ENCODE measurements at places on chromosomes 12 and 14.

DNA sequence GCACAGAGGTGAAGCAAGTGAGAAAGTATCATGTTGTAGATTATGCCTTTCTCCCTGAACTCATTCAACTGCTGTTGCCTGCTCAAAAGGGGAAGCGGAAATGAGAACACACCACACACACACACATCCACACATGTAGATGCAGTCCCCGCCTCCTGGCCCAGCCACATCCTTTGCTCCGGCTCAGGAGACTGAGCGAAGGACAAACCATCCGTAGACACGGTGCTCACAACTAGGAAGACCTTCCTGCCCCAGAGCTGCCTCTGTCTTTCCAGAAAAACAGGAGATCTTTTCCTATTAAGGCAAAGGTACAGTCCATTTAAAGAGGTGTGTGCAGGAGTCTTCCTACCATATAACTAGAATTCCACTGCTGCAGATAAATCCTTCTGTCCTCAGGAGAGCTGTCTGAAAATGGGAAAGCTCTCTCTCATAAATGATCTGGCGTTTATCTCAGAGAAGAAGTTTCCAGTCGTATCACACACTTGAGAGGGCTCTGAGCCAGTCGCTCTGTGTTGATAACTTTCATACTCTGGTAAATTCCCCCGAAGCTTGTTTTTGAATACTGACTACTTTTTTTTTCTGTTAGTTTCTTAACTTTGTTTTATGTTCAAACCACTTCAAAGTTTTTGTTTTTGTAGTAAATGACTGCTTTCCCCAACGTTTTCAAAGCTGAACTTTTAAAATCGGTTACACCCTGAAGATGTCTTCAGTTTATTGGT lies at the start of gene TESPA1:
TSS of gene TESPA1 (minus strand) at position 105 of the 719 bp plus-strand sequence. CDS start 10,200 bp downstream, outside the sequence.
- peak; percentile 55 for DNase-seq

- no peak for DNase-seq
Measured at GRCh38 chr14:76274324-76274723, 101.6 kb upstream of the ESRRB start.

GRCh38 chr14:51283402-51284085 lies 43.5 kb downstream of the TMX1 start:
- no peak for DNase-seq

DNA sequence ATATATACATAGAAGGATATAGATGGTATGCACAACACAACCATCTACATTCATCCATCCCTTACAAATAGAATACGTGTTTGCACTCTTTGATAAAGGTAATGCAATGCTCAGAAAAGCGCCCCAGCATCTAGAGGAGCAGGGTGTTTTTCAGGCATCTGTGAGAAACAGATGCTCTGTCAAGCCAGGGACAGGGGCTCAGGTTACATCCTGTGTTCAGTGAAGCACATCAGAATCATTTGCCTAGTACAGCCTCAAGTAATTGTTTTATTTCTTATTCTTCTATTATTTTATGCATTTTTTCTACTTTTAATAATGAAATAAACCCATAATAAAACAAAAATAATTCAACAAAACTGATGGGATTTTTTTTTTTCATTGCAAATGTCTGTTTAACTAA lies 50.5 kb upstream of the HIF1A start:
- DNase-seq: no peak

GRCh38 chr12:89230376-89231315 lies 121.7 kb downstream of the DUSP6 start:
- DNase-seq: no peak

GRCh38 chr12:92408072-92408900 lies 262.6 kb upstream of the BTG1 start:
- DNase-seq: no peak

DNA sequence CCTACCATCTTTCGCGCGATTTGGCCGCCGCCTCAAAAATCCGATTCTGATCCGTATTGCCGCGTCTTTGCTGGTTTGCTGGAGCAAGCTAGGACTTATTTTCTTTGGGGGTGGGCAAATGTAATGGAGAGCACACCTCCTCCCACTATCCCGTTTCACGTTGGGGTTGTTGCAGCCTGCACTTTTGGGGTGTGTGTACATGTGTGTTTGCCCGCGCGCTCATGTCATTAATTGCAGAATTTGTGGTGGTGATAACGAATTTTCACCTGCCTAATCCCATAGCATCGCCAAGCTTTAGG lies 657 bp downstream of the METAP2 start:
- DNase-seq: no peak

DNA sequence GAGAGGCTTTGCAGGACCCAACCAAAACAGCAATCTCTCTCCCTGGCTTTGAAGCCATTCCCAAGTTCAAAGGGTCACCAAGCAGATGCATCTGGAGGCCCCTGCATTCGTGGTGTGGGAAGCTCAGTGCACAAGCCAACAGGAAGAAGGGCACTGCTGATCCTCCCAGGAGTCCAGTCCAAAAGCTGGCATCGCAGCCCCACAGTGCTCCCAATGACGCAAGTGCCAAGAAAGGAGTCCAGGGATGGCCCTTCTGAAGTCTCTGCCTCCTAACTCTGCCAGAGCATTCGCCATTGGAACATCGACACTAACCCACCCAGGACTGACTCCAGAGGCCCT lies 25.1 kb downstream of the PXN start:
- DNase-seq: no peak

DNA sequence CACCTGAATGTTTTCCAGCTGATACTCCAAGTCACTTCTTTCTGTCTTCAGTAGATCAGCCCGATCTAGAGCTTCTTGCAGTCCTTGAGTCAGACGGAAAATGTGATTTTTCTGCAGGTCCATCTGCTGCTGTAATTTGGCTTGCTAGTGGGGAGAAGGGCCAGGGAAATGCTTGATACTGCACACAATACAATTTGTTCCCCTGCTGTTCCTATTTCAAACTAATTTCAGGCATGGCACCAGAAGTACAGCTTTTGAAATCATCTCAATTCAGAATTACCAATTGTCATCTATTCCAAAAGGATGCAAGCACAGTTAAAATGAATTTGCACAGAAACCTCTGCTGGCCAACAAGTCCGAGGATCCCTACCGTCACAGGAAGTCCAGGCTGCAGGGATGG lies 53.4 kb downstream of the PRKAB1 start:
- no peak for DNase-seq

- DNase-seq: no peak
Measured at GRCh38 chr12:22588817-22589216, 36.2 kb upstream of the ETNK1 start.

DNA sequence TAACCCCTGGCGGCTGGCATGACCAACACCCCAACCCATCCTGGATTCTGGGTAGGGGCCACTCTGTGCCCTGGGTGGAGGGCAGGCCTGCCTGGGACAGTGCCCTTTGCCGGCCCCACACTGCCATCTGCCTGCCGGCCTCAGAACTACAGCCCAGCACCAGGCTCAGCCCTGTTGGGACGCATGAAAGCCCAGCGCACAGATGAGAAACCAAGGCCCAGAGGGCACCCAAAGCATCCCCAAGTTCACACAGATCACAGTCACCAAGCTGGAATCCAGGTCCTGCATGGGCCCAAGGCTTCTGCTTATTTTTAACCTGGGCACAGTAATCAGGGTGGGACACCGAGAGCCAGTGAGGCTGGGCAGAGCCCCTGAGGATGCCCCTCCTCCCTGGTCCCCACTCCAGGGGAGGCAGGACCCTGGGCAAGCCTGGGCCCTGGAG lies 26.2 kb downstream of the RFLNA start:
- peak; percentile 60 for DNase-seq

GRCh38 chr14:52360831-52361230 lies 46.7 kb downstream of the PTGER2 start:
- DNase-seq: no peak

All from thyroid gland (tissue), 4 donors.